ENCODE measurements at places on chromosomes 7 and 10. TPM values are rescaled to one million over a fixed set of nuclear protein-coding genes. Genes with fewer than 3 reads are reported as not detected.

The OR13A1 gene
- not detected for total RNA-seq

The PIP gene
- total RNA-seq, result not detected

The CLDN12 gene
- total RNA-seq, result 28.8 TPM

The MICU1 gene
- 51.7 TPM for total RNA-seq

The GPR15LG gene
- not detected for total RNA-seq

The EBLN1 gene
- total RNA-seq, result not detected

The ZNF853 gene
- 25.9 TPM for total RNA-seq

The GNGT1 gene
- 0.88 TPM for total RNA-seq

The NIPSNAP2 gene
- total RNA-seq, result 56.9 TPM

The FAM241B gene
- total RNA-seq, result 1.6 TPM

The CLCN1 gene
- total RNA-seq, result not detected

The JCAD gene
- total RNA-seq, result 46.5 TPM

The HEPACAM2 gene
- total RNA-seq, result not detected

GRCh38 chr10:95742485-95742884, 13.5 kb upstream of the ENTPD1 start:
- H3K36me3 ChIP-seq, result no peaks in the 10 kb centered on the region
- no peak overlapping the region for H3K4me3 ChIP-seq
- no peak for DNase-seq
- H3K27me3 ChIP-seq, result no peaks in the 10 kb centered on the region
- H3K27ac ChIP-seq, result no peak overlapping the region
- H3K4me1 ChIP-seq, result no peaks in the 10 kb centered on the region

DNA sequence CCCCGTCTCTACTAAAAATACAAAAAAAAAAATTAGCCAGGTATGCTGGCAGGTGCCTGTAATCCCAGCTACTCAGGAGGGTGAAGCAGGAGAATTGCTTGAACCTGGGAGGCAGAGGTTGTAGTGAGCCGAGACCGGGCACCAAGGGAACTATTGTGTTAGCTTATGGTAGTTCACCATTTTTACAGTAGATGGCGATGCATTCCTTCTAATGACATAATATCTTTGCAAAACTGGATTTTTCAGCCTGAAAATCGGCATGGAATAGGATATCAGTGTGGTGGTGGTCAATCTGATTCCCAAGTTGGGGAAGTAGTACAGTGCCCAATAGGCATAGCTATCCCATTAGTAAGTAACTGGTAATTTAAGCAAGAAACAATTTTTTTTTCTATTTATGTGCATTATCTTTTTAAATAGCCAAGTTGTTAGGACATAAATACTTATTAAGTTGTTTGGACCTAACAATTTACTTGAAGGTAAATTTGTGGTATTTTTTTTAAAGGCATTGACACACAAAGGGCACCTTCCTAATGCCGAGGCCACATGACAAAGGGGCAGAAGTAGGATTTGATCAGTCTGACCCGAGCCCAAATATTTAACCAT, 17.6 kb upstream of the IMPDH1 start:
- no peak for DNase-seq
- H3K27ac ChIP-seq, result no peak overlapping the region
- no peak overlapping the region for H3K4me3 ChIP-seq

- H3K4me1 ChIP-seq, result no peaks in the 10 kb centered on the region
- no peaks in the 10 kb centered on the region for H3K36me3 ChIP-seq
- no peaks in the 10 kb centered on the region for H3K27me3 ChIP-seq
Observed at GRCh38 chr10:35720366-35720765, 78.3 kb upstream of the FZD8 start.

- no peak overlapping the region for H3K27ac ChIP-seq
- DNase-seq, result peak; percentile 5
- peaks cover 50% of the 10 kb centered on the region for H3K4me1 ChIP-seq
- H3K27me3 ChIP-seq, result no peaks in the 10 kb centered on the region
Observed at GRCh38 chr10:124725171-124725631, 19.0 kb downstream of the FAM53B start.

GRCh38 chr10:118449521-118449920, 107.4 kb upstream of the FAM204A start:
- no peak overlapping the region for H3K4me3 ChIP-seq
- H3K4me1 ChIP-seq, result no peaks in the 10 kb centered on the region
- H3K27ac ChIP-seq, result no peak overlapping the region

GRCh38 chr10:118793545-118793944, 38.8 kb upstream of the CACUL1 start:
- no peak for DNase-seq
- no peaks in the 10 kb centered on the region for H3K4me1 ChIP-seq
- no peaks in the 10 kb centered on the region for H3K27me3 ChIP-seq

- H3K4me3 ChIP-seq, result no peak overlapping the region
- no peaks in the 10 kb centered on the region for H3K4me1 ChIP-seq
- no peak overlapping the region for H3K27ac ChIP-seq
- no peaks in the 10 kb centered on the region for H3K36me3 ChIP-seq
Observed at GRCh38 chr7:54687462-54688212, 71.4 kb downstream of the SEC61G start.

DNA sequence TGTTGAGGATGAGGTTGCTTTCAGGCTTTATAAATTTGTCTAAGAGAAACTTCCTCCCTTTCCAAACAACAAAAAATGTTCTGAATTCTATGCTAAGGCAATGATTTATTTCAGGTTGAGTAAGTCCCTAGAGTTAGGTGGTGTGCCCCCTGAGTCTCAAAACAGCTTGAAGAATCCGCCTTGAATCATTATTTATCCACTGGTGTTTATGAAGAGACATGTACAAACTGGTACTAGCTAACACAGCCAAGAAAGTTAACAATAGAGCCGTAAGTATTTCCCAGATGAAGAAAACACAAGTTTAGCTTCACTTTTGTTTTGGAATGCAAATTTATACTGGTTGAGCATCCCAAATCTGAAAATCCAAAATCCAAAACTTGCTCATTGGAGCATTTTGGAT, 66.2 kb upstream of the SRPK2 start:
- no peaks in the 10 kb centered on the region for H3K36me3 ChIP-seq
- H3K4me1 ChIP-seq, result no peaks in the 10 kb centered on the region
- no peak overlapping the region for H3K27ac ChIP-seq
- DNase-seq, result no peak
- H3K27me3 ChIP-seq, result no peaks in the 10 kb centered on the region
- no peak overlapping the region for H3K4me3 ChIP-seq

DNA sequence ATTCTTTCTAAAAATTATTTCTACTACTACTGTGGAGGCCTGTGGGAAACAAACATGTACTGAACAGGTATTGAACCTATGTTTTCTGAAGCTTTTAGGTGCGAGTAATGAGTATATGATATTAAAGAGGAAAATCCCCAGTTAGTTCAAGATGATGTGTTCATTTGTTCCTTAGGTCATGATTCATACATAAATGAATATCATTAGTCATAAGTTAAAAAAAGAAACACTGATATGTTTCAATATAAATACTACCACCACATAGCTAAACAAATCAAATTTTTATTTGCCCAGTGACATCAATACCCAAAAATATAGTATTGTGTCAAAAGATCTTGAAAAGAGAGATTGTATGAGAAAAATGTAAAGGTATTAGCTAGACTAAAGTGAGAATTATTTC, 210.7 kb upstream of the GNAI1 start:
- H3K27me3 ChIP-seq, result no peaks in the 10 kb centered on the region
- H3K4me3 ChIP-seq, result no peak overlapping the region
- no peaks in the 10 kb centered on the region for H3K36me3 ChIP-seq
- no peaks in the 10 kb centered on the region for H3K4me1 ChIP-seq
- no peak overlapping the region for H3K27ac ChIP-seq
- DNase-seq, result no peak

DNA sequence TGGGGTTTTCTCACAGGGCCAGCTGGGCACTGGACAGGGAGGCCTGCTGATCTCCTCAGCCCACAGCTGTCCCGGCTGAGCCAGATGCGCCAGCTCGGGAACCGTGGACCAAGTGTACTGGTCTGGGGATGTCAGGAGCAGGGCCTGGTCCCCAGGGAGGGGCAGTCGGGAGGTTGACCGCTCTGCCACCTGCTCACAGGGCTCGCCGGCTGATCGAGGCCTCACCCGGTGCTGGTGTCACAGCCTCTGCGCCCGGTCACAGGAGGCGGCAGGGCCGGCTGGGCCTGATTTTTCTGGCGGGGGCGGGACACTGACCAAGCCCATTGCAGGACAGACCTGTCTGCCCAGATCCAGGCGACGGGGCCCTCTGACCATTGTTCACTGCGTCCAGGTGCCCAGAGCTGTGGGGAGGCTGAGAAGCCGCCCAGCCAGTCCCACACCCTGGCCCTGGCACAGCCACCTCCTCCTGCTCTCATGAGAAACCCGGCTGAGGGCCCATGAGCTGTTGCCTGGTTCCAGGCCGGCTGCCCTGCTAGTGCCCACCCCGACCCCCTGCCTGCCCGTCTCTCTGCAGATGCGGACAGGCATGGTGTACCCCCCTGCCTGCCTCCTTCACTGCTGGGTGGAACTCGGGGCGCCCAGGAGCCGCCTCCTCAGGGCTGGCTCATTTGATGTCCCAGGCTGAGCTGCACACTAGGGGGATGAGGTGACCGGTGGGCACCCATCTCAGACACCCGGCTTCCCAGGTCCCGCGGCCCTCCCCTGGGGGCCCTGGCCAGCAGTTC, 3.0 kb upstream of the TMEM184A start:
- DNase-seq, result no peak
- no peaks in the 10 kb centered on the region for H3K36me3 ChIP-seq
- H3K27me3 ChIP-seq, result no peaks in the 10 kb centered on the region
- no peak overlapping the region for H3K4me3 ChIP-seq
- no peak overlapping the region for H3K27ac ChIP-seq

GRCh38 chr10:33235251-33235884, 99.1 kb downstream of the NRP1 start:
- no peaks in the 10 kb centered on the region for H3K27me3 ChIP-seq
- no peak for DNase-seq
- H3K36me3 ChIP-seq, result no peaks in the 10 kb centered on the region
- H3K4me3 ChIP-seq, result no peak overlapping the region

- H3K36me3 ChIP-seq, result no peaks in the 10 kb centered on the region
- DNase-seq, result peak; percentile 21
- H3K27ac ChIP-seq, result no peak within 1 kb of the TSS
- peaks cover 2% of the 10 kb centered on the region for H3K4me1 ChIP-seq
- no peaks in the 10 kb centered on the region for H3K27me3 ChIP-seq
- H3K4me3 ChIP-seq, result peak within 1 kb of the TSS; percentile 6
Observed at GRCh38 chr7:86643561-86644281, at the start of gene GRM3. Gene GRM3, plus strand, starts transcription at chr7:86643909. Its CDS starts 121,237 bp downstream, at chr7:86765146.

DNA sequence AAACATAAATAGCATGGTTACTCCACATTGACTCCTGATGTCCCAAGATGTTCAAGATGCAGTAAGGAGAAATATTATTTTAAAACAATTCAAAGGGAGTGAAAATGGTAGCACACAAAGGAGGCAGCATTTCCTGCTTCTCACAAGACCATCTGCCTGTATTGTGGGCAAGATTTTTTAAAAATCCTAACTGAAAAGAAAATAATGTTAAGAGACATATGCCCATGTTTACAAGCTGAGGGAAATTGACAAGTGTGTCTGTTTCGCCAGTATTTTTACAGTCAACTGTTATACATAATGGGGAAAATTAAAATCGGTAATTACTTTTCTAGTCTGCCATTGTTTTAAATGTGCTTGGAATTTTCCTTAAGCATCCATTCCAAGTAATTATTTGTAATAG, 646.2 kb upstream of the C7orf33 start:
- no peaks in the 10 kb centered on the region for H3K36me3 ChIP-seq
- no peaks in the 10 kb centered on the region for H3K4me1 ChIP-seq
- H3K27ac ChIP-seq, result no peak overlapping the region
- no peak for DNase-seq
- H3K27me3 ChIP-seq, result no peaks in the 10 kb centered on the region

GRCh38 chr10:112261281-112261822, 21.8 kb upstream of the TECTB start:
- no peak overlapping the region for H3K27ac ChIP-seq
- no peaks in the 10 kb centered on the region for H3K36me3 ChIP-seq
- no peak overlapping the region for H3K4me3 ChIP-seq
- H3K27me3 ChIP-seq, result no peaks in the 10 kb centered on the region
- no peaks in the 10 kb centered on the region for H3K4me1 ChIP-seq
- no peak for DNase-seq

- no peak overlapping the region for H3K27ac ChIP-seq
- no peak for DNase-seq
- no peaks in the 10 kb centered on the region for H3K4me1 ChIP-seq
- no peak overlapping the region for H3K4me3 ChIP-seq
- H3K27me3 ChIP-seq, result no peaks in the 10 kb centered on the region
Observed at GRCh38 chr10:84783386-84783785, 455.0 kb downstream of the CCSER2 start.

DNA sequence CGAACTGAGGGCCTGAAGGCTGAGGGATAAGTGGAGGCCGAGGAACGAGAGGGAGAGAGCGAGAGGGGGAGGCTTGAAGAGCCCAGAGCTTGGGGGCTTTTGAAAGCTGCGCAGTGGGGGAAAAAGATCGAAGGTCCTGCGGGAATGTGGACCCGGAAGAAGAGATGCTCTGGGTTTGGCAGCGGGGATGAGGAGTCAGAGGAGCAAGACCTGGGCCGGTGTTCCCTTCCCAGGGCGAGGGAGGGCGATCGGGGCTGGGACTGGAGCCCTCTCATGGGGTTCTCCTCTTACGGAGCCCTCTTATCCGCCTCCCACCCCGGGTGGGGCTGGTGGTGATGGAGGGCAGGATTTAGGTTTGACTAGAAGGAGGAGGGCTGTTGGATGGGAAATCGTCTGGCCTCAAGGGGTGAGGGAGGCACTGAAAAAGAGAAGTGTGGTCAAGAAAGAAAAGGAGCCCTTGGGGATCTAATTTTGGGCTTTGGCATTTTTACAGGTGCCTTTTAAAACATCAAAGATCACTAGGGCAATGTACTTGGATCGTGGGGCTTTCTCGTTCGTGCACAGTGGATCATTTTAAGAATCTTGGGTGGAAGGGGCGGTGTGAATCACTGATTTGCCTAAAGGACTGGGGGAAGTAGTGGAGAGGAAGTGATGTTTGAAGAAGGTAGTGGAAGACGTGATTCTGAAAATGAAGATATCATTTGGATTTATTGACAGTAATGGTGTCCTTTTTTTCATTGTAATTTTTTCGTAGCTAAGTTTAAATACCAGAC, 637 bp downstream of the SAMD8 start:
- peak overlapping the region; percentile 95 for H3K4me3 ChIP-seq
- H3K27me3 ChIP-seq, result no peaks in the 10 kb centered on the region
- peaks cover 13% of the 10 kb centered on the region for H3K4me1 ChIP-seq
- H3K36me3 ChIP-seq, result no peaks in the 10 kb centered on the region
- H3K27ac ChIP-seq, result peak overlapping the region; percentile 96

DNA sequence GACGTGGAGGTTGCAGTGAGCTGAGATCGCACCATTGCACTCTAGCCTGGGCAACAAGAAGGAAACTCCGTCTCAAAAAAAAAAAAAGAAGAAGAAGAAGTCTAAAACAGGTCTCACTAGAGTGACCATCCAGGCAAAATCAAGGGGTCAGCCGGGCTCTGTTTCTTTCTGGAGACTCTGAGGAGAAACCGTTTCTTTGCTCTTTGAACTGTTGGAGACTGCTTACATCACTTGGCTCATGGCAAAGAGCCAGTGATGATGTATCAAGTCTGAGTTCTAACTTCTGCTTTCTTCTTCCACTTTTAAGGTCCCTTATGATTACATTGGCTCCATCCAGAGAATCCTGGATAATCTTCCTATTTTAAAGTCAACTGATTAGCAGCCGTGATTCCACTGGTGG, 306.8 kb downstream of the WDR11 start:
- DNase-seq, result peak; percentile 44
- H3K4me1 ChIP-seq, result peaks cover 2% of the 10 kb centered on the region
- no peak overlapping the region for H3K27ac ChIP-seq
- H3K36me3 ChIP-seq, result no peaks in the 10 kb centered on the region
- no peaks in the 10 kb centered on the region for H3K27me3 ChIP-seq

GRCh38 chr7:112855227-112855626, 65.0 kb upstream of the TMEM168 start:
- DNase-seq, result no peak
- H3K4me1 ChIP-seq, result no peaks in the 10 kb centered on the region
- H3K4me3 ChIP-seq, result no peak overlapping the region
- H3K36me3 ChIP-seq, result no peaks in the 10 kb centered on the region

GRCh38 chr10:6382081-6382480, 179.3 kb downstream of the PFKFB3 start:
- H3K36me3 ChIP-seq, result no peaks in the 10 kb centered on the region
- no peak overlapping the region for H3K4me3 ChIP-seq
- H3K27me3 ChIP-seq, result no peaks in the 10 kb centered on the region
- no peak for DNase-seq
- no peak overlapping the region for H3K27ac ChIP-seq

Data from ovary (tissue), 10 donors.